Activated CD4-positive, alpha-beta T cell treated with anti-CD3 and anti-CD28 coated beads, Interleukin-2, Interleukin-6, amounts not matched to agents 100 ng/mL and 50 ng/mL, durations not matched to agents 16 hours and 8 hours (primary cell): ENCODE measurements at places on chromosomes 11 and 22.

DNA sequence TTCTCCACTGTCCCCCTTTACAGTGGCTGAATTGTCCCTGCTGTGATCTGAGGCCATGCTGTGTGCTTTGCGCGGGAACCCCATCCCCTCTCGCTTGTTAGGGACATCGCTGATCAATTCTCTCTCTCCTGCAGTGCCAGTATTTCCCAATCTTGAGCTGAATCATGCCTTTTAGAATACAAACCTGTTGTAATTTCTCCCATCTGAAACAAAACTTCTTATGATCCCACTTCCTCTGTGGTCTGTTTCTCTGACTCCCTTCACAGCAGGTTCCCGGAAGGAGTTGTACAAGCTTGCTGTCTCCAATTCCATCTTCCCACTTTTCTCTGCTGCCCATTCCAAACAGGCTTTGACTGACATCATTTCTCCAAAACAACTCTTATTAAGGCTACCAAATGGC is 16.8 kb downstream of the ADAMTS15 start:
- no peak for DNase-seq

GRCh38 chr22:38435010-38435409 is 20.0 kb downstream of the KCNJ4 start:
- DNase-seq: no peak

GRCh38 chr22:35981900-35982299 is 46.7 kb downstream of the RBFOX2 start:
- DNase-seq: no peak

DNA sequence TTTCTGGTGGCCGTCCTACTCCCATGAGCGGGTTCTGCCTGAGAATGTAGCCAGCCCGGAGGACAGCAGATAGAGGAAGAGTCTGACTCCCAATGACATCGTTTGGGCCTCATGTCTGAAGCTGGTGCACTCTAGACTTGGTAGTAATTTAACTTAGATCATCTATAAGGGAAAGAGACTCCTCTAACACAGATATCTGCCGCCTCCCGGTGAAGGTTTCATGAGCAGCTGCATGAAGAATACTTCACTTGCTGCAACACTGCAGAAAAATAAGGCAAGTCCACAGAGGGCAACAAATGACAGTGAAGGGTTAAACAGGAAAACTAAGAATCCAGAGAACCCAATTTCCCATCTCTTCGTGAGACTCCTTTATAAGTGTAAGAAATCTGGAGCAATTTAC is 5.9 kb upstream of the ARL2 start:
- DNase-seq: no peak

GRCh38 chr22:43110444-43110926 is at the start of gene BIK:
TSS of gene BIK (plus strand) at chr22:43110750. CDS start at chr22:43124023, 13,273 bp downstream.
- DNase-seq: peak; percentile 47

GRCh38 chr11:108117746-108118371 is 3.5 kb upstream of the ACAT1 start:
- DNase-seq: peak; percentile 37

DNA sequence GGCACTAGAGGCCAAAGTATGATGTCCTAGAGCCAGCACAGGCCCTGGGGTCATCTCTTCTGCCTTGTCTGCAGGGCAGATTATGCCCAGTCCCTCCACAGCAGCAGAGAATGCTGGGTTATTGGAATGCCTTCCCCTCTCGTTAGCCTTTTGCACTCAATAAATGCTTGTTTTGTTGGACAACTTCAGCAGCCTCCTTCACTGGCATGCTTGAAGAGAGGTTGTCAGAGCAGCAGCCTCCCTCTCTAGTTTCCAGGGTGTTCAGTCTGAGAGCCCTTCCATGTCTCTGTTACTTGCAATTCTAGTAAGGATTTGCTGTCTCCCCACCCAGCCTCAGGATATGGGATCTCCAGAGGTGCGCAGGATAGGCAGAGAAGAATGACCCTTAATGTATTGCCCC is 82.9 kb downstream of the PKNOX2 start:
- no peak for DNase-seq

DNA sequence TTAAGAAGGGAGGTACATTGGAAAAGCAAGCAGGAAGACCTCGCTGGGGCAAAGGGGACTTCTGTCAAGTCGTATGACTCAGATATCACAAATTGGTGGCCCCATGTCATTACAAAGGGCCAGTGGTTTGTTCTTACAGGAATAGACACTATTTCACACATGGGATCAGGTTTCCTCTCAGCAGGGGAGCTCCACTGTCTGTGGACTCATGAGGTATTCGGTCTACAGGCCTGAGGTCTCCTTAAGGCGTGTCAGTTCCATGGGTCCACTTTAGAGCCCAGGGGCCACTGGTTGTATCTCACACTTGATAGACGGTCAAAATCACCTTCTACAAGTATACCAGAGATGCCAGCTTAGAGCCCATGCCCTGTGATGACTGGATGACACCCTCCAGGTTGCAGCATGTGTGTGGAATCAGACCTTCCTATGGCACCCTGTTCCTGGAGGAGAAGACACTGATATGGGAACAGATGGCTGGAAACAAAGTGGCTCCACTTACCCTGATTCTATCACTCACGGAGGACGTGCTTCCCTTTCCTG is 288.1 kb upstream of the B3GAT1 start:
- no peak for DNase-seq

DNA sequence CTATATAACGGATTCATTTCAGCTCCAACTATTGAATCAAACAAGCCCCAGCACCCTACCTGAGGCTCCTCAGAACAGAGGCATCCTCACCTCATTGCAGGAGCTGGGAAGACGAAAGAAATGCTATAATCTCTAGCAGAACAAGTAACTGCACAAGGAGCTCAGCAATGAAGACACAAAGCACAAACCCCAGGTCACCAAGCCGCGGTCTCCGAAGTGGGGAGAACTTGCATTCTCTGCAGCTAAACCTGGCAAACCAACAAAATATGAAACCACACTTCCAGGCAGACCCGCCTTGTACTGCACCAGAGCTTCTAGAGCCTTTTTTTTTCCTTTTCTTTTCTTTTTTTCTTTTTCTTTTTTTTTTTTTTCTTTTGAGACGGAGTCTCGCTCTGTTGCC is 21.8 kb upstream of the CD5 start:
- DNase-seq: no peak

- DNase-seq: peak; percentile 65
Observed at GRCh38 chr22:50545522-50546325, at the start of gene KLHDC7B. TSS of gene KLHDC7B (plus strand) at chr22:50545899. CDS start at chr22:50546244, 345 bp downstream.

GRCh38 chr22:19789828-19790227 is 29.2 kb downstream of the TBX1 start:
- no peak for DNase-seq

DNA sequence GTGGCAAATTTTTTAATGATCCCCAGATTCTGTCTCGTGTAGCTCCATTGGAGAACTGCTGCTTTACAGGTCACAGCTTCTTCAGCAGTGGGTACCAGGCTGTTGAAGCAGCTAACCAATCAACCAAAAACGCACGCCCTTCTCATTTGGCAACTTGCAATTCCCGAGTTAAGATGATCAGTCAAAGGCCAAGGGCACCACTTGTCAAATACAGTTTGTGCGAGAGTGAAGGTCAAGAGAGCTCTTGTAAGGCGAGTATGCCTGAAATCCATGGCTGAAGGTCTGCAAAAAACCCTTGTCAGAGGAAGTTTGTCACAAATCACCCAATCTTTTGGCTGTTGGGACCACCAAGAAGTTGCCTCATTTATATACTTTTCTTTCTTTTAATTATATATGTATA is 12.9 kb upstream of the PPP2R1B start:
- DNase-seq: no peak

DNA sequence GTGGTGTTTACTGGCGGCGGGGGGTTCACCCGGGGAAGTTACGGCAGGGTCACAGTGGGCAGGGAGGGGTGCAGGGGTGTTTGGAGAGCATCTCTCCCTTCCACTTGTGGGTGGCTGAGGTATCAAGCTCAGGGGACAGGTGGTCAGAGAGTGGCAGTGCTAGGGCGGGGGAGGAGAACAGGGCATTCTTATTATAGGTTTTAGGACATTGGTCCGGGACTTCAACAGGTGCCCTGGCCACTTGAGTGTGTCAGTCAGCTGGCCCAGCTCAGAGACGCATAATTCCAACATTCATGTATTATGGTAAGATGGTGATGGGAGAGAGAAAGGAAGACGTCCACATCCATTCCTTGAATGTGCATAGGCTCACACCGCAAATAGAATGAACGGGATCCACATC is 101.7 kb downstream of the TEAD1 start:
- DNase-seq: no peak

DNA sequence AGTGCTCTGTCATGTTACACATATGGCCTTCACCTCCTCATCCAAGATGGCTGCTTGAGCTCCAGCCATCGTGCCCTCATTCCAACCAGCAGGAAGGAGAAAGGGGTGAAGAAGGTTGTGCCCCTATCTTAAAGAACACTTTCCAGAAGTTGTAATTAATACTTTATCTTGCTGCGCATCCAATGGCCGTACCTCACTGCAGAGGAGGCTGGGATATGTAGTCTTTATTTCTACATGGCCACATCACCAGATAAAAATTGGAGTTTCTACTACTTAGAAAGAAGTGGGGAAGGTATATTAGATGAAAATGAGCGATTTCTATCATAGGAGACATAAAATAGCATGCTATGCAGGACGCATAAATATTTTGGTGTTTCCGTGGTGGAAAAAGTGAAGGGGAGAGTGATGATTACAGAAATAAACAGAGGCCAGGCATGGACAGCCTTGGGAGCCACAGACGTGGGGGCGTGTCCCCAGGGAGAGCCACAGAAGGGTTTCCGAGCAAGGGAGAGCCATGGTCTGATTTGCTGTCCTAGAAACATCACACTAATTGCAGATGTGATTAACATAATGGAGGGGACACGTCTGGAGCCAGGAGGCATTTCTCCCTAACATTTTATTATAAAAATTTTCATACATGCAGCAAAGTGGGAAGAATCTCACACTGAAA is 8.8 kb upstream of the MB start:
- no peak for DNase-seq

GRCh38 chr11:115566180-115566764 is 62.1 kb upstream of the CADM1 start:
- no peak for DNase-seq

- peak; percentile 21 for DNase-seq
Observed at GRCh38 chr11:36500315-36500721, 9.8 kb downstream of the TRAF6 start.

- DNase-seq: no peak
Observed at GRCh38 chr11:69450064-69450856, 31.2 kb upstream of the LINC01488 start.

- DNase-seq: peak; percentile 83
Observed at GRCh38 chr22:49929211-49929979, 11.0 kb downstream of the CRELD2 start.

DNA sequence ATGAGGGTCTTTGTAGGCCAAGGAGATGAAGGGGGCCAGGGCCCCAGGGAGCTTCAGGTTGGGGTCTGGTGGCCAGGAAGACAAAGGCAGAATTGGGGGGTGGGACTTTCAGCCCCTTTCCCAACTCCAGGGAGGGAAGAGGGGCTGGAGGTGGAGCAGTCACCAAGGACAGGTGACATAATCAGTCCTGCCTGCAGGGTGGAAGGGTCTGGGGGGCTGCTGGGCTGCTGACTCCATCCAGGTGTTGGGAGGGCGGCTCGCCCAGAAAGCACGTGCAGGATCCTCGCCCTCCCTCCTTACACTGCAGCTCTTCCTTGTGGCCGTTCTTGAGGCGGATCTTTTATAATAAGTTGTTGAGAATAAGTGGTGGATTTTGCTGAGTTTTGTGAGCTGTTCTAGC is 1491.1 kb downstream of the TBC1D22A start:
- no peak for DNase-seq

- no peak for DNase-seq
Observed at GRCh38 chr11:117182551-117182935, 4.0 kb downstream of the SIDT2 start.

DNA sequence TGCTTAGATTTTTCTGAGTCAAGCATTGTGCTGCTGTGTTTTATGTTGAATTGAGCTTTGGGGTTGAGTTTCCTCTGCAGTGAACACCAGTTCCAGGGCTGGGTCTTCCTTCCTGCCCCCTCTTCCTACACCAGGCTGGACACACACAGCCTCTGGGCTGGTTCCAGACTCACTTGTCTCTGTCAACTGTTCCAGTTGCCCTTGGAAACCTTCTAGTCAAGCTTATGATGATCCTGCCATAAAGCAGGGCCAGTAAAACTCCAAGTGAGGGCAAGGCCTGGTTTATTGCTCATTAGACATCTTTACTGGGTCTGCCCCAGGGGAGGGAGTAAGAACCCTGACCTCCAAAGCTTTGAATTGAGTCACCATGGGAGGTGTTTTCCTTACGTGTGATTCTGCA is 61.1 kb downstream of the KIAA1671 start:
- DNase-seq: no peak

DNA sequence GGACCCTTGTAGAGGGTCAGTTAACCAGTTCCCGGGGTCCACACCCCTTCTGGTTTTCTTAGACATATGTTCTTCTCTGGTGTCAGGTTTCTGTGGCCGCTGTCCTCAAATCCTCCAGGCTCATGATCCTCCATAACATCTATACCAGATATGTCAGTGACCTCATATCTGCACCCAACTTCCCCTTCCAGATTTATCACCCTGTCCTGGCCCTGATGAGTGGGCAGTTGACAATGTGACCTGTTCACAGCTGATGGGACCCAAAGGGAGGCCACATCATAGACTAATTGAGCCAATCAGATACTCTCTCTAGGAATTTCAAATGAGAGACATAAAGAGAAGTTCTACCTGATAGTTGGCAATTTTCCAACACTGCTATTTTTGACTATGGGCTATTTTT is 5.1 kb downstream of the DKK3 start:
- DNase-seq: no peak

GRCh38 chr22:42608823-42609361 is 5.8 kb downstream of the POLDIP3 start:
- DNase-seq: peak; percentile 22

GRCh38 chr22:44505796-44506354 is 7.8 kb upstream of the RTL6 start:
- no peak for DNase-seq

DNA sequence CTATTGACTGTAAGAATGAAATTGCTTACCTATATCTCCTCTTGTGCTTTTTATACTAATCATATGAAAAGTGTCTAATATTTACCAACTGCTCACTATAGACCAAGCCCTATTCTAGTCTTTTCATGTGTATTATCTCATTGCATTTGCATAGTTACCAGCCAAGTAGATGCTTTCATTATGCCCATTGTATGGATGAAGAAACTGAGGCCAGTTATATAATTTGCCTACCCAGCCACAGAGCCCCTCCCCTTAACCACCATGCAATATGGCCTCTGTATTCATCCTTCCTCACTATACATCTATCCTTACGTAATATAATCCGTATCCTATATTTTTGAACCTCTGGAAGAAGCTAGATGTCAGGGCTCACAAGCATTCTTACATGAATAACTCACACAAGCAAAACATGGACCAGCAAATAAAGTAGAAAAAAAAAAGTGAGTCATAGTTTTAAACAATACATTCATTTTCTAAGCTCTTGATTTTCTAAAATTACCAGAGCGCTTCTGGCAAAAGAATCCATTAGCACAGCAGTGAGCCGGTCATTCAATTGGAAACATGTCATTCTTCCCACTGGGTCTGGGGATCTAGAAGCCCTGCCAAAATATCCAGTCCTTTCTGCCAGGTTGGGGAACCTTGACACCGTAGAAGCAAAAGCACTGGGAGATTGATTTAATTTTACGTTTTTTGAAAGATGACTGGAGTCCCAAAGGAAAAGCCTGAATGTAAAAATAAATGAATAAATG is 80.0 kb downstream of the C11orf91 start:
- no peak for DNase-seq
